ENCODE measurements at places on chromosomes 2 and 18.
A peak's percentile ranks its signal among the peaks of the same experiment; 100 is the strongest.

DNA sequence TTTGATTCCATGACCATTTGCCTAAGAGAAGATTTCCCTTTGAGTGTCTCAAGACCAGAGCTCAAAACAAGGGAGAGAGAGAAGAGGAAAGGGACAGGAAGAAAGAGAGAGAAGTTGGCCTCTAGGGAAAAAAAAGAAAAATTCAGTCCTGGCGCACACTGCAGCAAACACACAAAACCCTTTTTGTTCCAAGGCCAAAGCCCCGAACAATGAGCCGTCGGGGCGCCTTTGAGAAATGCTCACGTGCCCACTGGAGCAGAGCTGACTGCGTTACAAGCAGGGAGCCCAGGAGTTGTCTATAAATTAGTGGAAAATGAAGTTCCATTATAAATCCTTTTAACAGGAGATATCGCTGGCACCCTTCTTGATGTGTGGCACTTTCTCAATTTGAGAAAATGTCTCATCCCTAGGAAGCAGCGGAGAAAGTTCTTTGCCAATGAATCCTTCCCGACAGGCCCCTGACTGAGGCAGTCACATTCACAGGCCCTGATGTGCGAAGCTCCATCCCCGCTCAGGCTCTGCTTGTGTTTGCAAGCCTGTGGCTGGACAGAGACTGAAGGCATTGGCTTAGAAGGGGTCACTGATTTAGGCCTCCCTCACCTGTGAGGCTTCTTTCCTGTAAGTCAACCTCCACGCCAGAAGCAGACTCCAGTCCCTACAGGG, 32.1 kb upstream of the NCKAP5 start:
- no peaks in the 10 kb centered on the region for H3K36me3 ChIP-seq
- no peak for DNase-seq
- H3K4me3 ChIP-seq, result no peak overlapping the region
- no peaks in the 10 kb centered on the region for H3K27me3 ChIP-seq

GRCh38 chr2:118014492-118014824, 588 bp upstream of the CCDC93 start:
- no peaks in the 10 kb centered on the region for H3K36me3 ChIP-seq
- no peak for DNase-seq
- no peaks in the 10 kb centered on the region for H3K27me3 ChIP-seq
- H3K27ac ChIP-seq, result no peak overlapping the region
- H3K4me1 ChIP-seq, result peaks cover 6% of the 10 kb centered on the region

DNA sequence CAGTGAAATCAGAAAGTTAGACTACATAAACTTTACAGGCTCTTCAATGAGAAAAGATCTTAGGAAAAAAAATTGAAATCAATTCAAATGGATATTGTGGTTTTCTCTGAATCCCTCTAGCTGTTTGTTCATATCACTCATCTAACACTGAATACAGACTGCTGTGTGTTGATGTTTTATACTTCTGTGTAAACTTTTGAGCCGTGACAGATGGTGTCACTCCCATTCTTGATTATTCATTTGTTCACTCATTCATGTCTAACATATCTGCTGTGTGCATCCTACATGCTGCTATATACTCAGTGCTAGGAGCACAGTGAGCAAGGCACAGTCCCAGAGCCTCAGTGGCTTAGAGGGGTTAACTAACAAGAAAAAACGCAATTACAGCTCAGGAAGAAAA, 12.6 kb downstream of the KLHL23 start:
- H3K4me1 ChIP-seq, result no peaks in the 10 kb centered on the region
- H3K27me3 ChIP-seq, result no peaks in the 10 kb centered on the region
- H3K36me3 ChIP-seq, result peaks cover 3% of the 10 kb centered on the region

DNA sequence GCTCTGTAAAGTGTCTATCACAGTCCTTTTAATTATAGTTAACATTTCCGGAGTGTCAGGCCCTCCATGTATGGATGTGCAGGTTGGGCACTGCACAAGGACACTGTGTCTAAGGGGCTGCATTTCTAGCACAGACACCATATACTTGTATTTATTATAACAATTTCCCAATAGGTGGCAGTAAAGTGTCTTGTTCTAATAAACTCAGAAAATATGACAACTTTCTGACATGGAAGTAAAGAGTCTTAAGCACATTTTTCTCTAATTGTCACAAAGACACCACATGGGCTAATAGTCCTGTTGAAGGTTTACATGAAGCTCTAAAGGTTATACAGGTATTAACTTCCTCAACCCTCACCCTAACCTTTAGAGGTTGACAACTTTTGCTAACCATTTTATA, 156.6 kb downstream of the DYSF start:
- H3K4me3 ChIP-seq, result no peak overlapping the region
- H3K27me3 ChIP-seq, result peaks cover 65% of the 10 kb centered on the region
- no peaks in the 10 kb centered on the region for H3K36me3 ChIP-seq
- peak; percentile 57 for DNase-seq
- H3K27ac ChIP-seq, result no peak overlapping the region

GRCh38 chr2:99867770-99868169, 274.6 kb downstream of the AFF3 start:
- H3K4me3 ChIP-seq, result no peak overlapping the region
- DNase-seq, result peak; percentile 93
- H3K36me3 ChIP-seq, result no peaks in the 10 kb centered on the region
- peaks cover 11% of the 10 kb centered on the region for H3K4me1 ChIP-seq
- no peak overlapping the region for H3K27ac ChIP-seq

Measured in mesenchymal stem cell (in vitro differentiated cells and primary cell).